IMR-90 (cell line): ENCODE measurements at places on chromosomes 2 and 18.

DNA sequence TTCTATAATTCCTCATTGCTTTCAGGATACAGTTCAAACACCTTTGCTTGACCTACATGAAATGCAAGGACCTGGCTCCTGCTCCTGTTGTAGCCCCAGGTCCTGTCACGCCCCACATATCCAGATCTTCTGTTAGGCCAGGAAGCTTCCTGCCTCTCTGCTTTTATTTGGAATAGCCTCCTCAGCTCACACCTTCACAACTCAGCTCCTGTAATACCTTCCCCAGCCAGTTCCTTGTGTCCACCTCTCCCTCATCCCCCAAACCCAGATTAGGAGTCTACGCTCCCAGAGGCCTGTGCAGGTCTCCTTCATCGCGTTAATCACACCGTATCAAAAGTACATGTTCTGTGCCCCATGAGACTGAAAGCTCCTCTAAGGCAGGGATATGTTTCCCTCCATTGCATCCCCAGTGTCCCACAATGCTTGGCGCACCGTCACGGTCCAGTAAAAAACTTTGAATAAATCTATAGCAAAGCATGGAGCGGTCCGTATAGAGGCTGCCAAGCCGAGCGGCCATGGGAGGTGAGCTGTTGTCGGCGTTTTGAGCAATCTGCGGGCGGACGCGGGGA lies 371 bp downstream of the MDH1B start:
- DNase-seq, result peak; percentile 1

DNA sequence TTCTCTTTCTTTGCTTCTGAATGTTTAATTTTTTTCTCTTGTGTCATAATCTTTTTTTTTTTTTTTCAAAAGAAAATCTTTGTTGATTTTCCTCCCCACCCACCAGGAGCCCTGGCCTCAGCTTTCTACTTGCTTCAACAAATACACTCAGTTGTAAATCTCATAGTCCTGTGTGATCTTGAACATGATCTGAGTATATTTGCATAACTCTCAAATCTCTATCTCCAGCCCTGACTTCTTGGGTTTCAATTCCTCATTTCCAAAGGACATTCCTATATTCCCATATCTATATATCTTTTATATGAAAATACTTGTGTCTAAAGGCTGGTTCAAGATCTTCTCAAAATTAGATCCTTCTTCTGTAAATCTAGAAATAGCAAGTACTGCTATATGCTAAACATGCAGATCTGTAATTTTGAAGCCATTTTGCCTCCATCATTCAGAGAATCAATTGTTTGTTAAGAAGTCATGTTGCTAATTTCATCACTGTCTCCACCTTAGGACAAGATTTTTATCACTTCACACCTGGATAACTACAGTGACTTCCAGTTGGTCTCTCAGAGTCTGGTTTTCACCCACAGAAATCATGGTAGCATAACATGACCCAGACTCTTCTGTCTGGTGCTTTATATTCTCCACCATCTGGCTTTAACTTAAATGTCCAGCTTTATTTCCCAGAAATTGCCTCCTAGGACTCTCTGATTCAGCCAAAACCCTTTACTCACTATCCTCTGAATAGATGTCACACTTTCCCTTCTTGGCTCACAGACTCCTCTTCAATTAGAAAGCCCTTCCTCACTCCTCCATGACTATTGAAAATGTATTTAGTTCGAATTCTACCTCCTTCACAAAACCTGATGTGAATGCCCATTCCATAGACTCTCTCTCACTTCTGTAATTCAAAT lies 98.1 kb downstream of the ZEB2 start:
- DNase-seq, result no peak

GRCh38 chr2:135132314-135132713 lies 80.2 kb downstream of the RAB3GAP1 start:
- DNase-seq, result peak; percentile 74

DNA sequence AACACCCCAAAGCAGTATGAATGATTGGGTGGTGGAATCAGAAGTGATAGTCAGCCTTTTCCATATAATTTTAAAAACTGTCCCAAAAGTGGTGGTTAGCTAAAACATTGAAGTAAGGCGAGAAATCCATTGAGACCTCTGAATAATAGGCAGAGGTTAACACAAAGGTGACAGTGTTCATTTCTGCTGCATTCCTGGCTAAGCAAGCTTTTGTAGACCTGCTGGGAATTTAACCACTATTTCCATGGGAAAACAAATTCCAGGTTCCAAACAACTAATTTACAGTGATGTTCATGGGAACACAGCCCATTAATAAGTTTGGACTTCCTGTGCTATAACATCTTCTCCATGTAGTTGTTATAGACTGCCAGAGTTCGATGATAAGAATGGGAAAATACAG lies 6.3 kb upstream of the INO80D start:
- DNase-seq, result no peak

- no peak for DNase-seq
These were observed 31.9 kb downstream of the DSC3 start for GRCh38 chr18:31010601-31011000.
